NCI-H510A treated with DMSO at 0.1 percent for 48 hours (cell line): ENCODE measurements at places on chromosomes 13 and 19.
A peak's percentile ranks its signal among the peaks of the same experiment; 100 is the strongest.

- DNase-seq: no peak
These were observed 38.7 kb downstream of the BRCA2 start for GRCh38 chr13:32354040-32354439.

DNA sequence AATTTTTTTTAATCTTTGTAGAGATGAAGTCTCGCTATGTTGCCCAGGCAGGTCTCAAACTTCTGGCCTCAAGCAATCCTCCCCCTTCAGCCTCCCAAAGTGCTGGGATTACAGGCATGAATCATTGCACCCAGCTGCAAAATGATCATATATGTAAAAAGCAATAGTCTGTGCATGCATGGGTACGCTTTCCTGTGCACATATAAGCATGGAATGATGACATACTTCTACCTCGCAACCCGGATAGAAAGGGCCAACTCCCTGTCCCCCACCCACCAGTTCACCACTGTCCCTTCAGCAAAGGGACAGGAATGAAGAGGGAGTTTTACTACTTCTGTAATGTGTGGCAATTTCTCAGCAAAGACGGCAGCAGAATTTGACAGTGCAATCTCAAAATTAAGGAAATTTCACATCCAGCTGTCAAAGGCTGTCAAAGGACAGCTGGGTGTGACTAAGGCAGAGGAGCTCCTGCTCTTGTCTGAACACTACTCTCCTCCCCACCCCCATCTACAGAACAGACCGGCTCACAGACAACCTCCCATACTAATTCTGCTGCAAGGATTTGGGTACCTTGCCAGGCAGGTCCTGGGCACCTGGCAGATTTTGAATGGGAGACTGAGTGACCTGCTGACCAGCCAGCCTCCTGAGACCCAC lies 95.6 kb downstream of the TSHZ3 start:
- no peak for DNase-seq

DNA sequence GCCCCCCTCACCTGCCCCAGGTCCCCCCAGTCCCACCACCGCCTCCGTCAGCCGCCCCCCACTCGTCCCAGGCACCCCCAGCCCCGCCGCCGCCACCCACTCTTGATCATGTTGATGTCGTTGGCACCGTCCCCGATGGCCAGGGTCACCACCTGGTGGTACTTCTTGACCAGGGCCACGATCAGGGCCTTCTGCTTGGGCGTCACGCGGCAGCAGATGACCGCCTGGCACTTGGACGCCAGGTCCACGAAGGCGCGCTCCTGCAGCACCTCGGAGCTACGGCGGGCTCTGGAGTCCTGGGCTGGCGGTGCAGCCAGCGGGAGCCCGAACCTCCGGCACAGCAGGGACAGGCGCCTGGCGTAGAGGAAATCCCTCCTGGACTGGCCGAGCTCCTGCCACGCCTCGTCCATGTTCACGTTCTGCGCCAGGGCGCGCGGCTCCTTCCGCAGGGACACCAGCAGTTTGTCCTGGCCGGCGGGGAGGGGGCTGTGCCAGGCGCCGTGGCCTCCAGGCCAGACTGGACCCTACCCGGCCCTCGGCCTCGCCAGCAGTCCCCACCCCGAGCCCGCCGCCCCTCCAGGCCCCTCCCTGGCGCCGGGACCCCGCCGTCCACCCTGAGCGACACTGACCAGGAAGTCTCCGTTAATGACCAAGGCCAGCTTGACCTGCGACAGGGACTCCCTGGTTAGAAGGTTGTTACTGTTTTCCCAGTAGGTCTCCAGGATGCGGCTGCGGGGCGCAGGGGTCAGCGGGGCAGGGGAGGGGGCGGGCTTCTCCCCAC lies 22.6 kb downstream of the ATP8B3 start:
- no peak for DNase-seq

- DNase-seq: no peak
These were observed 54.0 kb downstream of the SPATA13 start for GRCh38 chr13:24214528-24214927.

GRCh38 chr19:5281588-5281987 lies 59.0 kb downstream of the PTPRS start:
- DNase-seq: no peak

GRCh38 chr19:19461671-19462622 lies 53.4 kb downstream of the TSSK6 start:
- DNase-seq: peak; percentile 96

DNA sequence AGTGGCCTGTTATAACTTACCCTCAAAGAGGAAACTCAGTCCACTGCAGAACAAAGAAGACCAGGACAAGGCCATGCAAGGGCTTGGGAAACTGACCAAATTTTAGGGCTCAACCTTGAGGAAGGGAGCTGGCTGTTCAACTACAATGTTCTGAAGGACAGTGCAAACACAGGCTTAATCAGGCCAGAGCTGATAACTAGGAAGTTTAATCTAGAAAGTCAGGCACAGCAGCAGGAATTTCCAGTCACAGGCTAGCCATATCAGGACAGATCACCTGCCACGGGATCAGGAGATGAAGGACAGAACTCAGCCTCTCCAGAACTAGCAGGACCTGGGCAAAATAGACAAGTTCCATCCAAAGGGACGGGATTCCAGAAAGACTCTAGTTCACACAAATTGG lies 89.4 kb downstream of the ENOX1 start:
- DNase-seq: no peak

- no peak for DNase-seq
These were observed 7.2 kb upstream of the ZNF611 start for GRCh38 chr19:52741951-52742485.

GRCh38 chr13:31334994-31335557 lies 135.3 kb downstream of the B3GLCT start:
- DNase-seq: no peak
